Activated CD4-positive, alpha-beta T cell treated with anti-CD3 and anti-CD28 coated beads, Interleukin-2, amount 10 ng/mL, durations not matched to agents 7 days and 5 days (primary cell): ENCODE measurements at places on chromosomes 4 and X.

GRCh38 chrX:100376576-100376975 lies 33.5 kb downstream of the PCDH19 start:
- no peak for DNase-seq

- DNase-seq, result no peak
Measured at GRCh38 chr4:129355516-129355915, 259.6 kb downstream of the C4orf33 start.

DNA sequence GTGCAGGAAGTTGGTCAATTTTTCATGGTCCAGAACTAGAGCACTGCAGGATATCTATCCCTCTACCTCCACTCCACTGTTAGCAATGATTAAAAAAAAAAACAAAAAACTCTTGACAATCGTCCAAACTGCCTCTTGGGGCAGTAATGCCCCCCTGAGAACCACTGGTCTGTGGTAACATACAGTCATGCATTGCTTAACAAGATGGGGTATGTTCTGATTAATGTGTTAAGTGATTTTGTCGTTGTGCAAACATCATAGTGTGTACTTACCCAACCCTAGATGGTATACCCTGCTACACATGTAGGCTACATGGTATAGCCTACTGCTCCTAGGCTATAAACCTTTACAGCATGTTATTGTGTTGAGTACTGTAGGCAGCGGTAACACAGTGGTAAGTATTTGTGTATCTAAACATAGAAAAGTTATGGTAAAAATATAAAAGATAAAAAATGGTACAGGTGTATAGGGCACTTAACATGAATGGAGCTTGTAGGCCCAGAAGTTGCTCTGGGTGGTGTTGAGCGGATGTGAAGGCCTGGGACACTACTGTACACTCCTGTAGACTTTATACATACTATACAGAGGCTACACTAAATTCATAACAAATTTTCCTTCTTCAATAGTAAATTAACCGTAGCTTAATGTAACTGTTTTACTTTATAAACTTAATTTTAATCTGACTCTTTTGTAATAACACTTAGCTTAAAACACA lies 34.1 kb downstream of the ART3 start:
- no peak for DNase-seq

DNA sequence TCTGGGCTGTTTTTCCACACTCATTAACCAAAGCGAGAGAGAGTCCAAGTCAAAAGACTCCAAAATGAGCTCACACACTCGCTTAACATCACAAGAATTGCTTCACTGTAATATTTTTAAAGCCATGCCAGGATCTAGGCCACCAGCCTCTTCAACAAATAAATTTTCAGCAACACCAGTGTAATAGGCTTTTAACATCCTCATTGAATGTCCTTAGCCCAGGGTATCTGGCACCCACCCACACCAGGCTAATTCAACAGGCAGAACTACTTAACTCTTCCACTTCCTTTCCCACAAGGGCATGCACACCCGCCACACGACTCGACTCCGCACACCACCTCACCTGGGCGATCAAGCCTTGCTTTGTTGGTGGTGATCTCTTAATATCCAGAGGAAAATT lies 34.2 kb downstream of the FAT1 start:
- no peak for DNase-seq

DNA sequence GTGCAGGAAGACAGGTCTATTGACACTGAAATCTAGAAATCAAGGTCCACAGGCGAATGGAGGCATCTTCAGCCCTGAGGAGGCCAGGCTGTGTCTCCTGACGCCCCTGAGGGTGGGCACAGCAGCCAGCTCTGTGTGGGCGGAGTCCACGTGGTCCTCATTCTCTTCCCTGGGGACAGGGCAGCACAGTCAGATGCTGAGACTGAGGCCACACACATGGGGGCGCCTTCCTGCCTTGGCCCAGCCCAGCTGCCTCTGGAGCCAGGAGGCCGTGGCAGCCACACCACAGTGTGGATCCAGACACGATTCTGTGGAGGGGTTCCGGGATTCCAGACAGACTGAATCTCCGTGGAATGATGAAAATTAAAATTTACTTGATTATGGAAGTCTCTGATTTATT lies 20.8 kb downstream of the FGFR3 start:
- no peak for DNase-seq

GRCh38 chr4:153645183-153645582 lies 38.9 kb upstream of the TLR2 start:
- no peak for DNase-seq

DNA sequence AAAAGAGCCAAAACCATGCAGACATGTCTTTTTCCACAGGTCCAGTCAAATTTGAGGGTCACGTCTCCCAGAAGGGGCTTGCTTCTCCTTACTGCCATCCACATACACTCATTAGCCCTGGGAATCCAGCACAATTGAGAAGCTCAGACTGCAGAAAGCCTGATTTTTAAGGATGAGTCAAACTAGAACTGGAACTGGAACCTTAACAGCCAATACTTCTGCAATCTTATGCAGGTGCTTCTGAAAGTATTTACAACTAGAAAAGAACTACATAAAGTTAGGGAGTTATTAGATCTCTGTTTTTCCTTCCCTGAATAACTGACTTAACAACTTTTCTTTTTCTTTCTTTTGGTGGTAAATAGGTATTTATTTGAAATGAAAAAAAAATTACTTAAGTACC lies 86.3 kb downstream of the CDS1 start:
- no peak for DNase-seq

GRCh38 chr4:25500626-25501316 lies 123.7 kb downstream of the ANAPC4 start:
- DNase-seq, result no peak

DNA sequence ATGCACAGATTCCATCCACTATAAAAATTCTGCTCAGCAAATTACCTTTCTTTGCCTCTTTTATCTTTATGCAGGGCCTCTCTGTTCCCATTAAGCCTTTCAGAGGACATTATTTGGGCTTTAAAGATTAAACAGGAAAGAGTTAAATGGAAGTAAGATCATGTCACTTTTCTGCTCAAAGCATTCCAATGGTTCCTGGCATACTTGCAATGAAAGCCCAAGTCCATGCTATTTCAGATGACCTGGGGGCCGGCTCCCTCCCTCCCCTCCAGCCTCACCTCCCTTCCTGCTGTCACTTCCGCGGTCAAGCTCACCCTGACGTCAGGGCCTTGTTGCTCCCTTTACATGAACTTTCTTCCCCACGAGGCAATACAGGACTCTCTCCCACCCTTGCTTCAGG lies 125.5 kb downstream of the C4orf51 start:
- DNase-seq, result no peak

GRCh38 chrX:119479845-119480244 lies 11.6 kb downstream of the SLC25A5 start:
- no peak for DNase-seq

DNA sequence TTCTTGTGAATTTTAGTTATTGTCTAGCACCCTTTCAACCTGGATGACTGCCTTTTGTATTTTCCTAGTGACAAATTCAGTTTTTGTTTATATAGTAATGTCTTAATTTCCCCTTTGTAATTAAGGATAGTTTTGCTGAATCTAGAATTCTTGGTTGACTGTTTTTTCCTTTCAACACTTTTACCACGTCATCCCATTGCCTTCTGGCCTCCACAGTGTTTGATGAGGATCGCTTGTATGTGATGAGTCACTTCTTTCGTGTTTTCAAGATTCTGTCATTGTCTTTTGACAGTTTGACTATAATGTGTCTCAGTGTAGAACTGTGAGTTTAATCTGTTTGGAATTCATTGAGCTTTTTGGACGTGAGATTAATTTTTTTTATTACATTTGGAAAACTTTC lies 30.1 kb downstream of the KDM6A start:
- DNase-seq, result no peak

DNA sequence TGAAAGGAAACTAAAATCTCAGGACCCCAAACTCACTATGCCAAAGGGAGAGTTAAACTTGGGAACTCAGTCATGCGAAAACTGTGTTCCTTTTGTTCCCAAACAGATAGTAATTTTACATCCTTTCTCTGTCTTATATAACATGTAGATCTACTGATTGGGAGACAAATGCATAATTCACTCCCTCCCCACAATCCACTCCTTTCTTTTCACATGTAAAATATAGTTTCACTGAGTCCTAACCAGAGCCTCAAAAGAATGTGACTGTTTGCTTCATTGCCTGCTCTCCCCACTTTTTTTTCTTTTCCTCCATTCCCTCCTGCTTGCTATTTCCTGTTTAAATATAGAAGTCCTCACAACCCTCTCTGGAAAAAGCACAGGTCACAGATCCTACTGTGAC lies 699.3 kb upstream of the ADGRL3 start:
- no peak for DNase-seq

DNA sequence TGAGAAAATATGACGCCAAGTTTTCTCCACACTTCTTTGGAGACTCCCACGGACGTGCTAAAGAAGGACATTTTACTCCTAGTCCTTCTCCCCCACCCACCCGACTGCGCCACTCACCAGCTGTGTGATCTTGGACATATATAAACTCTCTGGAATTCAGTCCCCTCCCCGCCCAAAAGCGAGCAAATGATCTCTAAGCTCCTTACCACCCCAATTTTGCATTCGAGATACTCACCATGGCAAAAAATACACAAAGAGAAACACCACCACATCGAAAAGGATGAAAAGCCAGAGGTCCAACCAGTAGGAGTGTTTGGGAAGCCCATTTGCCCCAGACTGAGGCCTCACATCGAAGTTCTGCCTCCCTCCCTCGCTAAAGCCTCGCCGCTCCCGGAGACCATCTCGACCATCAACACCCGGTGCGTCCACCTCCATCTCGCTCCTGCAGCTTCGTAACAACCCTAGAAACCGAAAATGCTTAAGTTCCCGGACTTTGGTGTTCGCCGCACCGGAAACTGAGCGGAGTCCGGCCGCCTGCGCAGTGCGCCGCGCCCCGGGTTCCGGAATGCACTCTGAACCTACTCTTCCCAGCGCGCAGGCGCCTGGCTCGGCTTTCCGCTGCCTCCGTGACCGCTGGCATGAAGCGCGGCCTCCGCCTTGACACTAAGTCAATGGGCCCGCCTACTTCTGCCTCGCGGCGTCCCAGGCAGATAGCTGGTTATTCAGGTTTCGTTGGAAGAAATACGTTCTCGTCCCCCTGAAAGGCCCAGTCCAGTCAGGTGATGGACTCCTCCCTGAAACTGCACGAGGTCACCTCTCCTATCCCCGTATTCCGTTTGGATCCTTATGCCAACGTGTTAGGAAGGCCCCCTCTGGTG lies 21.6 kb downstream of the FABP2 start:
- peak; percentile 93 for DNase-seq

DNA sequence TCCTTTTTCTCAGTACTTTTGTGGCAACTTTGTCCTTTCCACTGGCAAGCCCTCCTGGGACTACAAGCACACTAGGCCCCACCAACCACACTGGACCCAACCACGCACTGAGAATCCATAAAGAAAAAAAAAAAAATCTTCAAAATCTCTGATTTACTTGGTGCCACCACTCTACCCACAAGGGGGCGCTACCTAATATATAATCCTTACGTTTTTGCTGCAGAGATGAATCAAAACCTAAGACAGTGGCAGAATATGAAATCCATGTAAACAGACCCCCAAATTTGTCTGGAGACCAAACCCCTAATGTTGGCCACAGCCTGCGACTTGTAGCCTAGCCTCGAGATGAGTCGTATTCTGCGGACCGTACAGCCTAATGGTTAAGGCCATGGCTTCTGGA lies 63.5 kb upstream of the ARHGAP36 start:
- DNase-seq, result peak; percentile 6

GRCh38 chr4:96228463-96228862 lies 388.6 kb downstream of the PDHA2 start:
- DNase-seq, result no peak

DNA sequence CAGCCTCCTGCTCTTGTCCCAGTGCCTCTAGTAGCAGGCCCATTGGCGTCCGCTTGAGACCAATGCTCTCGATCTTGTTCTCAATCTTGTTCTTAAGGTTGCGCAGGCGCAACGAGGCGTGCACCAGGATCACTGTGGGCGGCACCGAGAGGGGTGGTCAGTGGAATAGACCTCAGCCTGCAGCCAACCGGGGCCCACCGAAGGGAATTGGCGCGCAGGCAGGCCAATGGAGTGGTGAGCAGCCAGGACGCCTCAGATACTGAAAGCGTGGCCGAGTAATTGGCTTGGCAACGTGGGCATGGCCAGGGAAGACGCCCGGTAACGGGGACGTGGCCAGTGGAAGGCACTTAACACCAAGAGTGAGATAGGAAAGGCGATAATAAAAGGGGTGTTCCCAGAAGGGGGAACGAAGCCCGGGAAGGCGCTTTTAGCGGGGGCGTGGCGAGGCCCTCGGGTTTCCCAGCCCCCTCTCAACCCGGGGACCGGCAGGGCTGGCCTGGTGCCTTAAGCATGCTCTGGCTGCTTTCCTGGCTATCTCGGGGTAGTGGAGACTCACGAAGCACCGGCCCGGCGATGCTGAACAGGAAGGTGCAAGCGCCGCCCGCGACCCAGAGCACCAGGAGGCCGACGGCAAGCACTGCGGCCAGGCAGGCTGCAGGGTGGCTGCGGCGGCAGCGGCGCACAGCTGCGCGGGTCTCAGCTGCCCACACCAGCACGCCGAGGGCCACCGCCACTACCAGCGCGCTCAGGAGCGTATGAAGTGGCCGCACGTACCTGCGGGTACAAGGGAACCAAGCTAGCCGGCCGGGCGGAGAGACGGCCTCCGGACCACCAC lies 1.7 kb downstream of the PRAF2 start:
- DNase-seq, result no peak

GRCh38 chr4:567457-568350 lies 8.4 kb downstream of the TMEM271 start:
- DNase-seq, result no peak

- no peak for DNase-seq
Measured at GRCh38 chrX:130216320-130216719, 44.6 kb downstream of the RAB33A start.

- DNase-seq, result no peak
Measured at GRCh38 chrX:40434947-40435346, 145.8 kb upstream of the ATP6AP2 start.

DNA sequence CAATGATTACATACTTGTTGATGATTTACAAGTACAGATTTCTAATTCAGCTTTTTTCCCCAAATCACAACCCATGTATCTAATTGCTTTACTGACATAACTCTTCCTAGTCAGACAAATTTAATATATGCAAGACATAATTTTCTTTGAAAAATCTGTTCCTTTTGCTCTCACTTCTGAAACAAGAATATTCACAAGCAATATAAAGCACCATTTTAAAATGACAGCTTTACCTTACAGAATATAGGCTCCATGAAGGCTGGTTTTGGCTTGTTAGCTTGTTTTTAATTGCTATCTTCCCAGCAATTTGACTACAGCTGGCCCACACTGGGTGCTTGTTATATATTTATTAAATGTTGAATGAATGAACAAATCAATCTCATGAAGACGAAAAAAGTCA lies 24.5 kb downstream of the GPM6A start:
- no peak for DNase-seq

- peak; percentile 53 for DNase-seq
Measured at GRCh38 chr4:123415977-123416376, 19.4 kb downstream of the SPRY1 start.
